Natural killer cell treated with Interleukin-12 subunit alpha and Interleukin-12 subunit beta and Interleukin-15 and Interleukin-18, amount 100 ng/mL, for 72 hours (primary cell): ENCODE measurements at places on chromosomes 2 and 18. TPM values are rescaled to one million over a fixed set of nuclear protein-coding genes. Genes with fewer than 3 reads are reported as not detected.

DNA sequence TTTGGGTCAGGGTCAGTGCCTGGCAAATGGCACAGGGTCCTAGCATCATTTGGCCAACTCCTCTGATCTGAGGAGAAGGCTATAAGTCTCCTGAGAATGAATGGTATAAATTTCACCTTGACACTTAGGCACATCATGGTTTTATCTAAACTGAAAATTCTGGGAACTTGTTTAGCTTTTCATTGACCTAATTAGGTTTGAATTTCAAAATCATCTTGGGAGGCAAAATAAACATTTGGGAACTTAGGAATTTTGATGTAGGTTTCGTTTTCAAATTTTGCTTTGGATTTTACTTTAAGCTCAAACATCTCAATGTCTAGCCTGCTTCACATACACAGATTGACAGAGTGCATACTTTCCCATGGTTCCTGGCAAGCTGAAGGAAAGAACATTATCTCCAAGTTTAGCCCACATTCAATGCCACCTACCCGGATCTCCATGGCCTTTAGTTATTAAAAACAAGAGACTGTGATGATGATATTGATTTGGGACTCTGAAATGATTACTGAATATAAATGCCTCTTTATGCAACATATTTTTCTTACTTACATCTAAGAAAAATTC is 44.5 kb downstream of the MYOM1 start:
- peaks cover 11% of the 10 kb centered on the region for H3K4me1 ChIP-seq
- H3K27me3 ChIP-seq = no peaks in the 10 kb centered on the region
- no peaks in the 10 kb centered on the region for H3K36me3 ChIP-seq
- H3K27ac ChIP-seq = no peak overlapping the region
- no peak for DNase-seq

DNA sequence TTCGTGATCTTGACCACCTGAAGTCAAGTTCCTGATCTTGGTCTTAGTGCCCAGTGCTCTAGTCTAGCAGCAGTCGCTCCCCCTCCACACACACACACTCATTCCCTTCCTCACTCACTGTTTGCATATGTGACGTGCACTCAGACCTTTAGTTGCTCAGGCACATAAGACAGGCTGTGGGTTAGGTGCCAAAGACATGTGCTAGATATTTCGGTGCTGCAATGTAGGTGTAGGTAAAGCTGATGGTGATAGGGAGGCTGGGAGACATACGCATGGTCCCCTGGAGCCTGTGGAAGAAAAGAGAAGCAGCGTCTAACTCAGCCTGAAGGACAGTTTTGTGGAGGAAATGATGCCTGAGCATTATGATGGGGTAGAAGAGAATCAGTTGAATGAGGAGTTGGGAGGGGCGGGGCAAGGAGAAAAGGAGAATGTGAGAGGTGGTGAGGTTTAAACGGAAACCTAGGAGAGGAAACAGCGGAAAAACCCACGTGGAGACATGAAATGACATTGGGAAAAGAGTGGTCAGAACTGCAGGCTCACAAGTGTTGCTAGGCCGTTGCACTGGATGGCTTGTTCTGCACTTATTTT is 3.8 kb downstream of the TTC39C start:
- H3K4me3 ChIP-seq = peak overlapping the region; percentile 82
- H3K27ac ChIP-seq = peak overlapping the region; percentile 88
- peaks cover 28% of the 10 kb centered on the region for H3K36me3 ChIP-seq
- no peaks in the 10 kb centered on the region for H3K27me3 ChIP-seq
- H3K4me1 ChIP-seq = peaks cover 81% of the 10 kb centered on the region

SIX2 gene
- not detected for total RNA-seq

DNA sequence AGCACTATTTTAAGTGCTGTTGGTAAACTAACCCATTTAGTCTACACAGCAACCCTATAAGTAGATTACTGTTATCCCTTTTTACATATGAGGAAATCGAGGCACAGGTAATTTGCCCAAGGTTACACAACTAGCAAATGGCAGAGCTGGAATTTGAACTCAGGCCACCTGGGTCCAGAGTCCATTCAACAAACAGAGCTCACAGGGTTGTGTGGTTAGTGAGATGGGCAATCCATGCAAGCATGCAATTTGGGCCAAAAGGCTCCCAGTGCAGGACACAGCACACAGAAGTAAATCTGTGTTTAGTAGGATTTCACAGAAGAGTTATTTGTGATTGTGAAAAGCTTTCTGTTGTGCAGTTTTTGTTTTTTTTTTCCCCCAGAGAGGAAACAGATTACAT is 187.8 kb upstream of the MSH6 start:
- H3K27me3 ChIP-seq = peaks cover 21% of the 10 kb centered on the region
- H3K36me3 ChIP-seq = peaks cover 5% of the 10 kb centered on the region
- no peak overlapping the region for H3K4me3 ChIP-seq
- no peak overlapping the region for H3K27ac ChIP-seq
- H3K4me1 ChIP-seq = no peaks in the 10 kb centered on the region
- DNase-seq = no peak

GRCh38 chr2:166881177-166881576 is 7.1 kb upstream of the XIRP2 start:
- H3K27me3 ChIP-seq = no peaks in the 10 kb centered on the region
- no peaks in the 10 kb centered on the region for H3K36me3 ChIP-seq
- H3K27ac ChIP-seq = no peak overlapping the region
- DNase-seq = no peak
- no peak overlapping the region for H3K4me3 ChIP-seq
- no peaks in the 10 kb centered on the region for H3K4me1 ChIP-seq

IL36G gene
- total RNA-seq = not detected

- peak overlapping the region; percentile 37 for H3K4me3 ChIP-seq
- H3K36me3 ChIP-seq = peaks cover 78% of the 10 kb centered on the region
- H3K27ac ChIP-seq = peak overlapping the region; percentile 70
- no peaks in the 10 kb centered on the region for H3K27me3 ChIP-seq
Measured at GRCh38 chr18:45863469-45863868, 38.0 kb downstream of the SIGLEC15 start.

DNA sequence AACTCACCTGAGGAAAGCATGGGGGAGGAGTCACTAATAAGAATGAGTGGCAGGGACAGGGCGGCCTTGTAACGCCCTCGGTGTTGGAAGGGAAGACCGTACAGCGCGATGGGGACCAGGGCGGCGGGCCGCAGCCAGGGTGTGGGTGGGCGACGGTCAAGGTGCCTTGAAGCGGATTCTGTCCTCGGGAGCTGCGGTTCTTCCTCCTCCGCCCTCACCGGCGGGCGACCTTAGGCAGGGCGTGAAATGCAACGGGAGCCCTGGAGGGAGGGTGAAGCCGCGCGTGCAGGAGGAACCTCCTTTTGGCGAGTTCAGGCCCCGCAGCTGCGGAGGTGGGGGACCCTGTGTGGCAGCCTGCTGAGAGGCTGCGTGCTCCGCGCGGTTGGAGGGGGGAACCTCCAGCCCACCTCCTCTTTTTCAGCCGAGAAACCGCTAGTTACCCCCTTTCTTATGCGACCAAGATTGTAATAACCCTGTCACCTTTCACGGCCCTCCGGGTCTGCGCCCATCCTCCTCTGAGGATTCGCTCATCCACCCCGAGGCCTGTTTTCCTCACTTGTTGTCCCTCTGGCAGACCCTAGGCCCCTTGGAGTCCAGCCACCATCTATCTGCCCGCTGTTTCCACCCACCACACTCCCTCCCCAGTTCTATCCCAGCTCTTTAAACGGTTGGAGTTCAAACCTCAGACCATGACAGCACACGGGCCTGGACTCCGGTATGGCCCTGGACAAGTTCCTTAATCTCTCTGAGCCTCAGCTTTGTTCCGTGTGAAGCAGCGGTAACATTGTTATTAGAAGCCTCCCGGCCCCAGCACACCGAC is 823 bp upstream of the RNU2-63P start:
- peak overlapping the region; percentile 98 for H3K27ac ChIP-seq

DNA sequence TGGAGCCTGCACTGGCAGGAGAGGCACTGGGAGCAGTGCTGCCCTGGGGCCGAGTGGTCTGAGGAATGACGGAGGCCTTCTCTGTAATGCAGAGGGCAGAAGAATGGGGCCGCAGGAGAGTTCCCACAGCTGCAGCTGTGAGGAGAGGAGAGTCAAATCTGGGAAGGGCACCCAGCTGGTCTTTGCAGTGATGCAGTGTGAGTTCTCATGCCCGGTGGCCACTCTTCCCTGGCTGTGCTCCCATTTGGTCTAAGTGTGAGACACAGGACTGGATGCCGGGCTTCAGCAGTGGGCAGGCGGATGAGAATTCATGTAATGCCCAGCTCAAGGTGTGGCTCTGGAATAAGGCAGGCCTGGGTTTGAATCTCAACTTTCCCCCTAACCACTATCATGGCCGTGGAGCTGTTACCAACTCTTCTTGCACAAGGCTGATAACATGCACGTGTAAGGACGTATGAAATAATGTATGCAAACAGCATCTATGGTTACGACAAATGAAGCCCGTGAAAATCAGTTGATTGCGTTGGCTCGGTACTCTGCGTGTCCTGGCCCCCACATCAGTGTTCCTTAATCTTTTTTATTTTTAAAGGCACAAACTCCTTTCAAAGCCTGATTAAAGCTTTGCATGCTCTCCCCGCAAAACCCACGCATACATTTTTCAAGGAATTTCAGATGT is 71.6 kb downstream of the ACKR3 start:
- no peak overlapping the region for H3K27ac ChIP-seq
- peaks cover 44% of the 10 kb centered on the region for H3K27me3 ChIP-seq
- DNase-seq = no peak
- H3K36me3 ChIP-seq = no peaks in the 10 kb centered on the region
- H3K4me1 ChIP-seq = no peaks in the 10 kb centered on the region

DNA sequence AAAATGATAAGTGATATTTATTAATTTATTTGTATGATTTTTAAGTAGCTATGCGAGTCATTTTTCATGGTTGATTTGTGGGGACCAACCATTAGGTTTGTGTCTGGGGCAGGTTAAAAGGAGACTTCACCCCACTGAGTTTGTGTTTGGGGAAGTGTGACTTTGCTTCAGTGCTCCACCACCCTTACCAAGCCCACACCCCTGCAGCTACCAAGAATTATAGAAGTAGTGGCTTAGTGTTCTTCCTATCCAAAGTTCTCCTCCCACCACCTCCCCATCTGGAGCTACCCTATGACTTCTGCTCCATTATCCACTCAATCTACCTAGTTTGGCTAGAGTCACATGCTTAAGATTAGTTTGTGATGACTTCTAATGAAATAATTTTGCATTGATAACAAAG is 182.1 kb upstream of the ZEB2 start:
- peaks cover 2% of the 10 kb centered on the region for H3K36me3 ChIP-seq
- DNase-seq = no peak
- H3K4me1 ChIP-seq = peaks cover 10% of the 10 kb centered on the region
- no peaks in the 10 kb centered on the region for H3K27me3 ChIP-seq

GRCh38 chr2:223774193-223774592 is 63.2 kb downstream of the AP1S3 start:
- H3K4me1 ChIP-seq = no peaks in the 10 kb centered on the region
- H3K27ac ChIP-seq = no peak overlapping the region
- no peak overlapping the region for H3K4me3 ChIP-seq
- no peaks in the 10 kb centered on the region for H3K27me3 ChIP-seq
- peaks cover 5% of the 10 kb centered on the region for H3K36me3 ChIP-seq
- DNase-seq = no peak

- no peak for DNase-seq
- no peaks in the 10 kb centered on the region for H3K4me1 ChIP-seq
- no peak overlapping the region for H3K27ac ChIP-seq
Measured at GRCh38 chr2:1626271-1626681, 118.0 kb downstream of the PXDN start.

DNA sequence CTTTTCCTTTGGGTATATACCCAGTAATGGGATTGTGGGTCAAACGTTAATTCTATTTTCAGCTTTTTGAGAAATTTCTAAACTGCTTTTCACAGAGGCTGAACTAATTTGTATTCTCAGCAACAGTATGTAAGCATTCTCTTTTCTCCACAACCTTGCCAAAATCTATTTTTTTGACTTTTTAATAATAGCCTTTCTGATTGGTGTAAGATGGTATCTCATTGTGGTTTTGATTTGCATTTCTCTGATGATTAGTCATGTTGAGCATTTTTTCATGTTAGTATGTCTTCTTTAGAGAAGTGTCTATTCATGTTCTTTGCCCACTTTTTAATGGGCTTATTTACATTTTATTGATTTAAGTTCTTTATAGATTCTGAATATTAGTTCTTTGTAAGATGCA is 145.5 kb downstream of the TRABD2A start:
- DNase-seq = no peak
- H3K27me3 ChIP-seq = peaks cover 9% of the 10 kb centered on the region
- H3K36me3 ChIP-seq = peaks cover 10% of the 10 kb centered on the region
- no peaks in the 10 kb centered on the region for H3K4me1 ChIP-seq
- H3K27ac ChIP-seq = no peak overlapping the region

GRCh38 chr2:234411793-234412192 is 85.1 kb downstream of the ARL4C start:
- peaks cover 20% of the 10 kb centered on the region for H3K4me1 ChIP-seq
- H3K27me3 ChIP-seq = no peaks in the 10 kb centered on the region
- peak overlapping the region; percentile 73 for H3K27ac ChIP-seq
- no peaks in the 10 kb centered on the region for H3K36me3 ChIP-seq
- DNase-seq = no peak
- no peak overlapping the region for H3K4me3 ChIP-seq

DNA sequence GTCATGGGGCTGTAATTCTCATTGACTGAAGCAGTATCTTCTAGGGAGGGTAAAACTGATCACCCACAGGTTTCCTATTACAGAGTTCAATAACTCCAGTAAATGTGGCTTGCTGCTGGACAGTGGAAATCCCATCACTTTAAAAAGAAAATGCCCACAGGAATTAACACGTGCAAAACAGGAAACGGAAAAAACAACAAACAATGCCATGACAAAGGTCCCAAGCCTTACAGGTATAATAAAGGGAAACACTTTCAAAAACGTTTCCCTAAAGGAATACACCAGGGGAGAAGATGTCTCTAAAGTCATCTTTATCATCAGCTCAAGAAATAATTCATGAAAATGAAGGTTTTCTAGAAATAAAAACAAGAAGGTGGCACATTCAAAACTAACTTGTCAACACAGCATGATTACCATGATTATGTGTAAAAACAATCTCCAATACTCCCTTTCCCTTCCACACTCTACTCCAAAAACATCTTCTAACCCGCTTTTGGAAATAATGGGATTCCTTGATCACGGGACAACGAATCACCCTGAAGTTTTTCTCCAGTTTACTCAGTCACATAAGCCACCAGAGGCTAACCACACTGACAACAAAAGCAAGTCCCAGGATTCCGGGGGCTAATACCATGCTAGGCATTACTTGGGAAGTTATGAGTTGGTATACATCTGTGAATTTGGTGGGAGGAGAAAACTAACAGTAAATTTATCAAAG is 167.9 kb downstream of the TCF4 start:
- peak overlapping the region; percentile 25 for H3K4me3 ChIP-seq
- no peaks in the 10 kb centered on the region for H3K36me3 ChIP-seq
- H3K27me3 ChIP-seq = no peaks in the 10 kb centered on the region
- DNase-seq = no peak
- H3K27ac ChIP-seq = no peak overlapping the region

- no peak overlapping the region for H3K4me3 ChIP-seq
- DNase-seq = no peak
- H3K36me3 ChIP-seq = no peaks in the 10 kb centered on the region
- no peaks in the 10 kb centered on the region for H3K4me1 ChIP-seq
- no peak overlapping the region for H3K27ac ChIP-seq
Measured at GRCh38 chr18:30709595-30709994, 332.9 kb downstream of the DSC3 start.

- H3K36me3 ChIP-seq = no peaks in the 10 kb centered on the region
- DNase-seq = no peak
- H3K4me1 ChIP-seq = no peaks in the 10 kb centered on the region
- no peaks in the 10 kb centered on the region for H3K27me3 ChIP-seq
- H3K4me3 ChIP-seq = no peak overlapping the region
- no peak overlapping the region for H3K27ac ChIP-seq
Measured at GRCh38 chr2:103284750-103285149, 522.9 kb downstream of the TMEM182 start.

RSAD2 gene
- total RNA-seq = 2.2 TPM

CBLN2 gene
- total RNA-seq = not detected

GRCh38 chr2:42314892-42315468 is 46.0 kb downstream of the COX7A2L start:
- H3K4me1 ChIP-seq = peaks cover 10% of the 10 kb centered on the region
- peak overlapping the region; percentile 12 for H3K27ac ChIP-seq
- H3K27me3 ChIP-seq = no peaks in the 10 kb centered on the region
- peaks cover 11% of the 10 kb centered on the region for H3K36me3 ChIP-seq
- peak overlapping the region; percentile 13 for H3K4me3 ChIP-seq

MPHOSPH10 gene
- 40.1 TPM for total RNA-seq
